ENCODE measurements at places on chromosomes 6 and 20.

DNA sequence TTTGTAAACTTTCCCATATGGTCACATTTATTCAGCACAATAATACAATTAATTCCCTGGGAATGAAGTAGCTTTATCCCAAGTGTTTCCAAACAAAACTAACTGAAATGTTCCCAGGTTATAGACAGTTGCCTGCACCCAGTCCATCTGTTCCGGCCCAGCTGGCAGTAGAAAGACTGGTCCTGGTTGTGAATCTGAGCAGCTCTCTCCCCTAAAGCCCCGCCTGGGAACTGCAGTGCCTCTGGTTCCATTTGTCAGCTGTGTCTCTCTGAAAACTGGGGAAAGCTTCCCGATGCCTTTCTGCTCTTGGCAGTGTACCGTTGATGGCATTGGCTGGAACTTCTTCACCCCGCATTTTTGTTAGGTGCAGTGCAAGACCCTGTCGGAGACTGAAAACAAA lies 8.7 kb downstream of the MTHFD1L start:
- no peak for DNase-seq

- DNase-seq, result no peak
Observed at GRCh38 chr6:27293436-27294098, 18.5 kb downstream of the POM121L2 start.

GRCh38 chr6:20692023-20692422 lies 157.8 kb downstream of the CDKAL1 start:
- DNase-seq, result no peak

DNA sequence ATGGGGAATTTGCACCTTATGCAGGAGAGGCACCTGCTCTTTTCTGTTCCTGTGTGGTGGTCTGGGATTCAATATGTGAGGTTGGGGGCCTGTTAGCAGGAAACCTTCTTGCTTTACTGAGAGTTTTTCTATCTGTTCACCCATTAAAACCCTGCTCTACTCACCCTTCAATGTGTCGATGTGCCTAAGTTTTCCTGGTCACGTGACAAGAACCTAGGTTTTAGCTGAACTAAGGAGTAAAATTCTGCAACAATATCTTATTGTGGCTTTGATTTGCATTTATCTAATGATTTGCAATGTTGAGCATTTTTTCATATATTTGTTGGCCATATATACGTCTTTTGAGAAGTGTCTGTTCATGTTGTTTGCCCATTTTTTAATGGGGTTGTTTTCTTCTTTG lies 979.9 kb downstream of the HACE1 start:
- no peak for DNase-seq

GRCh38 chr6:134806180-134806798 lies 143.6 kb downstream of the ALDH8A1 start:
- DNase-seq, result no peak

DNA sequence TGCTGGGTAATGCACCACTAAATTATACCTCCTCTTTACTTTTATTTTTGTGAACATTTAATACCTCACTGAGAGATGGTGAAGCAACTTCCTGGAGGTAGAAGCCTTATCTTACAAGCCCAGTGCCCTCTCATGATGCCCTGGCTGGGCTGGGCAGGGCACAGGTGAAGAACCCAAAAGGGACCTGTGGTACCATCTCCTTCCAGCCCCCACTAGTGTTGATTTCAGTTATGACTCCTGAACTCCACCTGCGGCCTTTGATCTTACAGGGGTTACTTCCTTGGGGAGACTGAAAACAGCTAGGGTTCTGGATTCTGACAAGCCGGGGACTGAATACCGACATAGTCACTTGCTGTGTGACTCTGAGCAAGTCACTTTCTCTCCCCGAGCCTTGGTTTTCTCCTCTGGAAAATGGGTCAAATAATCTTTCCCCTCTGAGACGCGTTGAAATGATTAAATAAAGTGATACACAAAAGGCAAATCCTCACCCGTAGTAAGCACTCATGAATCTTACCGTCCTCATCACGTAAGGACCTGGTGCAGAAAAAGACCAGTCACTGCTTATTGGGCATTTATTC lies 1.2 kb downstream of the SLC13A3 start:
- DNase-seq, result no peak

GRCh38 chr6:13256266-13257001 lies 71.9 kb downstream of the TBC1D7 start:
- DNase-seq, result no peak

- DNase-seq, result no peak
Observed at GRCh38 chr20:37995856-37996605, 37.2 kb downstream of the TTI1 start.

- DNase-seq, result no peak
Observed at GRCh38 chr6:165184192-165184979, 125.0 kb downstream of the C6orf118 start.

GRCh38 chr6:34152806-34153520 lies 7.1 kb upstream of the GRM4 start:
- DNase-seq, result no peak

DNA sequence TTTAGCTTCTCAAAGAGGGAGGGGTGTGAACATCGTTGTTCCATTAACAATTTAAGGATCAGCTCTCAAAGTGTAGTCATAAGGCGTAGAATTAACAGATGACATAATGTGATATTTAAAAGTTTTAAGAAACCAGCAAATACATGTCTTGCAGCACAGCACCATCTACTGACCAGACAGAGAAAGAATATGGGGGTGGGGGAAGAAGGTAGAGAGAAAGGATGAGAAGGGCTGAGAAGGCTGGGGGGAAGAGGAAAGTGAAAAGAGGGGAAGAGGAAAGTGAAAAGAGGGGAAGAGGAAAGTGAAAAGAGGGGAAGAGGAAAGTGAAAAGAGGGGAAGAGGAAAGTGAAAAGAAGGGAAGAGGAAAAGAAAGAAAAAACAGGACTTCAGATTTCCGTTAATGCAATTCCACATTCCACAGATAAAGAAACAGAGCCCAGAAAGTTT lies 80.9 kb downstream of the HAO1 start:
- DNase-seq, result no peak

GRCh38 chr6:13870214-13870830 lies 54.4 kb upstream of the RNF182 start:
- no peak for DNase-seq
